Stimulated activated CD4-positive, alpha-beta T cell treated with anti-CD3 and anti-CD28 coated beads, Interleukin-2, amount 100 ng/mL, for 48 hours (primary cell): ENCODE measurements at places on chromosomes 7 and 10.

- no peak for DNase-seq
Observed at GRCh38 chr7:115984105-115984504, 46.5 kb downstream of the TFEC start.

- no peak for DNase-seq
Observed at GRCh38 chr7:34041707-34042106, 136.4 kb downstream of the BMPER start.

- DNase-seq = no peak
Observed at GRCh38 chr7:108246227-108246837, 116.2 kb upstream of the LAMB4 start.

DNA sequence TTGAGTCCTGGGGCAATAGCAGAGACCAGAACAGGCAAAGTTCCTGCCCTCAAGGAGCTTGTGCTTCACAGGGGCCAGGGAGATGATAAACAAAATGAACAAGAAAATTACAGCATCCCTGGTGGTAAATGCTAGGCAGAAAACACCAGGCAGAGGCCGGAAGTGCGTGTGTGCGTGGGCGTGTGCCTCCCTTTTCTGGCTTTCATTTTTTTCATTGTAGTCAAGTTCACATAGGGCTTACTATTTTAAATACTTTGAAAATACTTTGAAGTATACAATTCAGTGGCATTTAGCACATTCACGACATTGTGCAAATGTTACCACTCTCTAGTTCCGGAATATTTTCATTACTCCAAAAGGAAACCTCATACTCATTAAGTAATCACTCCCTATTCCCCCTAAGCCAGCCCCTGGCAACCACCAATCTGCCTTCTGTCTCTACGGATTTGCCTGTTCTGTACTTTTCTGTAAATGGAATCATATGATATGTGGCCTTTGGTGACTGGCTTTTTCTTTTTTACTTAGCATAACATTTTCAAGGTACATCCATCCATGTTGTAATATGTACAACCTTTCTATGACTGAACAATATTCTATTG is 88.1 kb upstream of the PDCD4 start:
- peak; percentile 50 for DNase-seq

GRCh38 chr7:138871814-138872090 is 73.8 kb upstream of the ATP6V0A4 start:
- DNase-seq = no peak

GRCh38 chr10:110863361-110863760 is 8.4 kb upstream of the PDCD4 start:
- no peak for DNase-seq

- DNase-seq = no peak
Observed at GRCh38 chr10:131983780-131984179, 2.1 kb upstream of the BNIP3 start.

GRCh38 chr7:104972500-104972899 is 41.5 kb upstream of the KMT2E start:
- no peak for DNase-seq

GRCh38 chr10:100999742-101000126 is at the start of gene LZTS2:
Gene LZTS2 (plus strand): TSS chr10:100999808. CDS start chr10:101002539, 2,731 bp downstream.
- no peak for DNase-seq

GRCh38 chr10:43252783-43253341 is 14.0 kb downstream of the RASGEF1A start:
- DNase-seq = no peak

GRCh38 chr10:4514445-4515108 is 311.4 kb upstream of the AKR1E2 start:
- no peak for DNase-seq

DNA sequence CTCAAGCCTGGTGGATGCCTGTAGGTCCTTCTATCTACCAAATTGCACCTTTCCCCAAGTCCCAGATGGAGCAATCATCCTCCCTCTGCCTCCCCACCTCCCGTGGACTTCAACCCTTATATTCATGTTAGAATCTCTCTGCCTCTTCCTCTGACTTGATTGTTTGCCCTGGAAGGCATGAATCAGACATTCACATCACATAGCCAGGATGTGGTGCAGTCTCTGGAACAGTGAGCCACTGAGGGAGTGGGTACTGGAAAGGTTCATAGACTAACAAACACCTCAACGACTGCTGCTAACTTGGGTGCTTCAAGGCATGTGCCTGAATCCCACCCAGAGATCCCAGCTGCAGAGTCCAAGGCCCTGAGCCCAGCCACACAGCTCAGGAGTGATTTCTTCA is 494.0 kb downstream of the TNS3 start:
- DNase-seq = no peak

- DNase-seq = no peak
Observed at GRCh38 chr10:1978584-1978983, 241.3 kb upstream of the ADARB2 start.

DNA sequence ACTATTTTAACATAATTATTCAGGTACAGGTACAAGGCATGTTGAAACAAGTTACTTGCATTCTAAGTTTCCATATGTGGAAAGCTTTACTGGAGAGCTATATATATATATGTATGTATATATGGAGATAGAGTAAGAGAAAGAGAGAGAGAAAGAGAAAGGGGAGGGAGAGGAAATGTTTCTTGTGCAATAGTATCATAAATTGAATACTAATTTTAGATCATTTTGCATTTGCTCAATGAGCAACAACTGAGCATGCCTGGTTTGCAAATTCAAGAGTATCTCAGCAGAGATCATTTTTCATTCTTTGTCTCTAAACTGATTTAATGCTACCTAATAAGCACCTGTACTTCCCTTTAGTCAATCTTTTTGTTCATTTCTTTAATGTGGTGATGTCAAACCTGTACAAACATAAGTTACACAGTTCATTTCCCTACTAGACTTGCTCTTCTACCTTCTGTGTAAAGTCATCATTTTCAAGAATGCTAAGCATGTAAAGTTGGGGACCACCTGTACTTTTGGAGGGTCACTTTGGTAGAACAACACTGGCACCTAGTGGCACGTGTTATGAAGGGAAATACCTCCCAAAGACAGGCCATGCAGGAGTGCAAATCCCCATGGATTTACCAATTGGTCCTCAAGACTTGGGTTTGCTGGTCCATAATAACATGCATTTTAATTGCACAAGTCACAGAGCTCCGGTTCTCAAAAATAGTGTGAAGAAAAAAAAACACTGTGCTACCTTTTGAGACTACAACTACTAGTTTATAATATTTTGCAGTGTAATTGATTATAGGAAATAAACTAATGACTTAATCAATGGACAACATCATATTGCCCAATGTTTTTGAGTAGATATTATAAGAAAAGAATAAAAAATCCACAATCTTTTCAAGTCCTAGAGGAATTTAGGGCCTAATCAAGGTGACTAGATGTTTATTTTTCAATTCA is 431.2 kb upstream of the IGFBP3 start:
- no peak for DNase-seq

- DNase-seq = no peak
Observed at GRCh38 chr10:94014304-94014703, 20.6 kb downstream of the PLCE1 start.

DNA sequence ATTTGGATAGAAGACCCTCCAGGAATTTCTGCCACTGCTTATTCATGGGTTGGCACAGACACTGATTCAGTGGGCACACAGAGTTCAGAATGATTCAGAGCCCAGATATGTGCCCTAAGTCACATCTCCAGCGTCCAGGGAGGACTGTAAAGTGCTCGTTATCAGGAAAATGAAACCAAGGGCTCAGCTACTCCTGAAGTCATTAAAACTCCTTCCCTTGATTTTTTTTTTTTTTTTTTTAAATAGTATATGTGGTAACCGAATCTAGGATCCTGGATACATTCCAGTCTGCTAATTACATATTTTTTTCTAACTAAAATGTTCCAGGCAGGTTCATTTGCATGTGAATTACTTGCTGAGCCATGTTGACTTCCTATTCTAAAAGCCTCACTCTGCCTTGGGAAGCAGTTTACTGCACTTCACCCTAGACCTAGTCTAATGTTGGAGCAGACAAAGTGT is 34.7 kb downstream of the MET start:
- no peak for DNase-seq
